Psoas muscle (tissue), 8 donors: ENCODE measurements at places on chromosomes 1 and 21. TPM values are rescaled to one million over a fixed set of nuclear protein-coding genes. Genes with fewer than 3 reads are reported as not detected.
A peak's percentile ranks its signal among the peaks of the same experiment; 100 is the strongest.

DNA sequence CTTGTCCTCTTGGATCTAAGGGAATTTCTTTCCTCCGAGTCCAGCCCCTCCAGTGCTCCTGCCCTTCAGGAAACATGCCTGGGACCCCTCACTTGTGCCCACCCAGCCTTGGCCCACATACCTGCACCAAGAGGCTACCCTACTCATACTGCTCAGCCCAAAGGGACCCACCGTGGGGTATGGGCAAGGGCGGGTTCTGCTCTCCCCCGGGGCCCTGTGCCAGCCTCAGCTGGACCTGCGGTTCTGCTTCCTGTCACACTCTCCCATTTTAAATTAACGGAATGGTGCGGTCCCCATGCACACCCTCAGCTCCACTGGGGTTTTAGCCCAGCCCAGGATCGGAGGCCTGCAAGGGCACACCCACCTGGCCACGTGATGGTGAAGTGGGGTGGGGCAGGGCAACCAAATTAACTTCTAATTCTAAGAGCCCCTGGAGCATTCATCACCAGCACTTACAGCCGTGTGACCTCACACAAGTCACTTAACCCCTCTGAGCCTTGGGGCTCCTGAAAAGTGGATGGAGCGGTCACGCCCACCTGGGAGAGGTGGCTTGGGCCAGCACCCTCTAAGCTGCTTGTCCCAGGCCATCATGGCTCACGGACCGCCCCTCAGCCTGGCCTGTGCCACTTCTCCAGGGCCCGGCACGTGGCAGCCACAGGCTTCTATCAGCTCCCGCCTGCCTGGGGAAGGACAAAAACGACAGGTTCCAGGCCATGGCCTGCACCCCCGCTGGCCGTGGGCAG is 28.3 kb downstream of the TP73 start:
- no peak for DNase-seq

- DNase-seq: no peak
These were observed 154.7 kb downstream of the PTGER3 start for GRCh38 chr1:70892930-70893329.

DNA sequence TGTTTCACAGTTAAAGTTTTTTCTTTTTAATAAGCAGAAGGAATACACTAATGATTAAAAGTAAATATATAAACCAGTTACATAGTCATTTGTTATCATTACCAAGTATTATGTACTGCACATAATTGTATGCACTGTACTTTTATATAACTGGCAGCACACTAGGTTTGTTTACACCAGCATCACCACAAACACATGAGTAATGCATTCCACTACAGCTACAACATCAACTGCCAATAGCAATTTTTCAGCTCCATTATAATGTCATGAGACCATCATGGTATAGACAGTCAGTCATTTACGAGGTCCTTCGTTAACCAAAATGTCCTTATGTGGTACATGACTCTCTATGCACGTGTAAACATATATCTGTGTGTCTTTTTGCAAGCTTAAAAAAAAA is 35.2 kb downstream of the SCYL3 start:
- DNase-seq: no peak

- DNase-seq: no peak
These were observed 28.3 kb downstream of the VWA5B1 start for GRCh38 chr1:20318971-20319370.

OLFML3 gene
- 13.5 TPM for polyA plus RNA-seq

DNA sequence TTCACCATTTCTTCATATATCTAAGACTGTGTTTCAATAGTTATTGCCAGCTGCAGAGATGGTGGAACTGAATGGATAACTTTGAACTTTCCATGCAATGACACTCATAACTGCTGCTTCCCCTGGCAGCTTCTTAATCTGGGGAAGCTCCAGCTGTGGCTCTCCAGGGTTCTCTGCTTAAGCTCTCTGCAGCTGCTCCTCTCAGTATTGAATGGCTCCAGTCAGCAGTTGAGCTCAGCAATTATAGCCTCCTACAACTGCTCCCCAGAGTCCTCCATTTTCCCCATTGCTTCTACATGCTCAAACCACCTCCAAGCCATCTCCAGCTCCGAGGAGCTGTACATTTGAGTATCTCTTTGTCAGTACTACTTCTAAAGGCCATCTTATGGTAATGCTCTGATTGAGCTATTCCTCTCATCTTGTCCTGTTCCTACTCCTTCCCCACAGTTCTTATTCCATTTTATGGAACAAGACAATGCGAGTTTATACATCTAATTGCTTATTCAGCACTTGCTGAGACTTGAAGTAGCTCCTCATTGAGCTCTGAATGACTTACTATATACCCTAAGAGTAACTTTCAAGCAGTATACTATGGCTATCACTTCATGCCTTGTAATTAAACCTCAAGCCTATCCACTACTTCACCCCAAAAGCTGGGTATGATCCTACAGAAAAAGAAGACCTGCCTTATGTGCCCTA is 362.4 kb downstream of the NEGR1 start:
- DNase-seq: no peak

WDR64 gene
- polyA plus RNA-seq: not detected

DNA sequence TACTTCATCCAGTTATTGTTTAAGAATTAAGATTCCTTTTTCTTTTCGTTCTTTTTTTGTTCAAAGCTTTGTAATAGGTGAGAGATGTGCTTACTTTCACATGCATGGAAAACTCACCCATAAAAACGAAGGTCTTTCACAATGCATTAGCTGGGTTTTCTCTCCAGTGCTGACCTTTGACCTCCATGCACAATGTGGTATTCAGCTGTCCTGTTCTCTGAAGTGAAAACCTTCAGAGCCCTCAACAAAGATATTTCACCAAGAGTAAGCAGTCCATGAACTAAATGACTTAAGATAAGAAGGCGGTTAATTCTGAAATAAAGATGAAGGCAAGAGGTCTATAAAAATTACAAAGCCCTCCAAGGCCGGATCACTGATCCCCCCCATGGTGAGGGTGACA is 77.1 kb upstream of the IPO9 start:
- no peak for DNase-seq

DNA sequence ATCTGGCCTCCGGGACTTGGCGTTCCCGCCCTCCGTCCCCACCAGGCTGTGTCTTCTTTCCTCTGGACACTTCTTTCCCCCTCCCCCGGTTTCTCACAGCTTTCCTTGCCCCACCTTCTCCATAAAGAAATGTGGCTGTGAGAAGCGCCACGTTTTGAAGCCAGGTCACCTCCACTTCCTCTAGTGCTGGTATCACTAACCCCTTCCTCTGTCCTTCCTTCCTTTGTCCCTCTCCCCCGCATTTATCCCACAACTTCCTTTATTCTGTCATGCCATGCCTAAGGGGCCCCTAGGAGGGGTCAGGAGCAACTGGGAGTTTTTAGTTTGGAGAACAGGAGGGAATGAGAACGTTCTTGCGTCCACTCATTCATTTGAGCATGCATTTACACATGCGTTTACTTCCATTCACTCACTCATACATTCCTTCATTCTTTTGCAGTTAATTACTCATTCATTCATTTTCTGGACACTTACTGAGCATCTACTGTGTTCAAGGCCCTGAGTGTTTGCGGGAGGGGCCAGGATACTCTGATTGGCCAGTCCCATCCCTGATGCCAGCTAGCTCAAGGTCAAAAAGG is 5.0 kb upstream of the ACOT11 start:
- no peak for DNase-seq

DNA sequence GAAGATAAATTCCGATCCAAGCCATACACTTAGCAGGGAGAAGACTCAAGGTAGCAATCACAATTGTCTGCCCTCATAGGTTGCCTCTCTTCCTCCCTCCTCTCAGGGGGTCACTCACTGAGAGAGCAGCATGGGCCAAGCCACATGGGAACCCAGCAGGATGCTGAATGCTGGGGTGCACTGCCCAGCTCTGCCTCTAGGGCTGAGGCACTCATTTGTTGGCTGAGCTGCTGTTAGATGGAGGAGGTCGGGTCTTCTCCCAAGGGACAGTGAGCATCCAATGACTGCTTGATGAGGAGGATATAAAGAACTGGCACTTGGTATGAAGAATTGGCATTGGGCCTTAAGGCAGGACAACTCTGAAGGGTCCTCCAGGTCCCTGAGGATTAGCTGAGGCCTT is 418.8 kb downstream of the SIPA1L2 start:
- DNase-seq: no peak

- no peak for DNase-seq
These were observed 5.4 kb upstream of the ADORA1 start for GRCh38 chr1:203122159-203122558.

GRCh38 chr1:227559926-227560325 is 3.4 kb upstream of the ZNF678 start:
- no peak for DNase-seq

- DNase-seq: no peak
These were observed 1261.2 kb upstream of the B3GALT2 start for GRCh38 chr1:194447636-194448035.

GRCh38 chr21:42685036-42685435 is 31.6 kb downstream of the PDE9A start:
- peak; percentile 50 for DNase-seq

DNA sequence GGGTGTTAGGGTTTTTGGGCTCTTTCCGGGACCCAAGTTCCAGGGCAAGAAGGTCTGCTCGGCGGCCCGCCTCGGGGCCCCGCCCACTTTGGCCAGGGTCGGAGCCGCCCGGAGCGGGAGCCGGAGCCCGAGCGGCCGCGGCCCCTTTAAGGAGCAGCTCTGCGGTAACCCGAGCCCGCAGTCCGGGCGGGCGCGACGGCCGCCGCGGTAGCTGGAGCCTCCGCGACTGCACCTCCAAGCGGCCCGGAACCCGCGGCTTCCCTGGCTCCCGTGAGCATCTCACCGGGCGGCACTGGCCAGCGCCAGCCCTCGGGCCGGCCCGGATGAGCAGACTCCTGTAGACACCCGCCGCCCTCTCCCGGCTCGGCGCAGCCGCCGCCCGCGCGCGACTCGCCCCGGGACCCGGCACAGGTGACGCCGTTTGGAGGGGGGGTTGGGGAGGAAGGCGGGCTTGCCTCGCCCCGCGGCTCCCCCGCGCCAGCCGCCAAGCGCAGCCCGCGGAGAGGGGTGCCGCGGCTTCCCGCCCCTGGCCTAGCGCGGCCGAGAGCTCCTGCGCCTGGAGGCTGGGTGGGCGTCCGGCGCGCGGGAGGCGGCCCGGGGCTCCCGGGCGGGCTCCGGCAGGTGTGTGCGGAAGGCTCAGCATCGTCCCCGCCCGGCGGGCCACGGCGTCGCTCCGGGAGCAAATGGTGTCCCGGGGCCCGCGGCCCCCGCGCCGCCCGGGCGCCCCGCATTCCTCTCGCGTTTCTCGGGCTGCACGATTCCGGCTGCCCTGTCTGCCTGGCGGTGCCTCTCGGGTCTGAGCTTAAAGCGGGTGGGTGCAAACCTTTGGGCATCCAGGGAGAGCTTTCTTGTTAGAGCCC is at the start of gene TLCD4:
TSS of gene TLCD4 (plus strand) at position 149 of the 860 bp plus-strand sequence. CDS start 26,547 bp downstream, outside the sequence.
- peak; percentile 70 for DNase-seq

GRCh38 chr1:218388591-218388990 is 43.5 kb downstream of the TGFB2 start:
- DNase-seq: no peak

DNA sequence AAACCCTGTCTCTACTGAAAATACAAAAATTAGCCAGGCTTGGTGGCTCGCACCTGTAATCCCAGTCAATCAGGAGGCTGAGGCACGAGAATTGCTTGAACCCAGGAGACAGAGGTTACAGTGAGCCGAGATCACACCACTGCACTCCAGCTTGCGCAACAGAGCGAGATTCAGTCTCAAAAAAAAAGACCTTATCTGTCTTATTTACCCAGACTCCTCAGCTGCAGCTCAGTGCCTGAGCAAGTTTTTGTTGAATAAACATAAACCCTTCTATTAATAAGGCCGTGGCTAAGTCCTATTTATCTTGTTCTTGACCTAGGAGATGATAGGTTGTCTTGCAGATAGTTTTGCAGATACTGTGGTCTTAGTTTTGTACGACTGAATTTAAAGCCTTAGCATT is 136.4 kb upstream of the TMEM51 start:
- no peak for DNase-seq

DNA sequence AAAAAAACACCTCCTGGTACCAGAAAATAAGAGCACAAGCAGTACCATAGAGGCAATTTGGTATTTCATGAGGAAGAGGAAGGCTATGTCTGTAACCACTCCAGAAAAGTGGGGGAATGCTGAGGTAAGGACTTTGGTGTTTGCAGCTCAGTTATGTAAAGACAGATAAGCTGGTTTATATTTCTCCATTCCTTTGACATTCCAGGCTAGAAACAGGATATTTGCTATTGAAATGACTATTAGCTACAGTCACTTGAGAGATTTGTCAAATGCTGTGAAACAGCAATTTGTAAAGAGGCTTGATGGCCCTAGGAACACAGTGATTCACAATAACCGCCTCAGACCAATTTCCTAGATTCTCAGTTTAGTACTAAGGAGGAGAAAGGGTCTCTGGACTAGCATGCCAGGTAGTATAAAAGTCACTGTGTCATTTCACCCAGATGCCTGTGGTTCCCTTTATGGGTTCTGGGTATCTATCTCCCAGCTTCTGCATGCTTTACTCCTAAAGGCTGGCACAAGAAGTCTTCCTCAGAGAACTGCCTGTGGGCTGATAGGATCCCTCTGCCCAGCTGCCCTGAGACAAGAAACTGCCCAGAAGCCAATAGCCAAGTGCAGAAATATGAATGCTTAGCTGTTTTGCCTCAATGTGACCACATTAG is 80.5 kb downstream of the VCAM1 start:
- DNase-seq: no peak

GRCh38 chr1:53285969-53286760 is 41.7 kb downstream of the LRP8 start:
- no peak for DNase-seq

CYP4Z1 gene
- 0.29 TPM for polyA plus RNA-seq

TMOD4 gene
- 154 TPM for polyA plus RNA-seq

GRCh38 chr21:18553786-18554185 is 150.2 kb upstream of the TMPRSS15 start:
- DNase-seq: no peak

HPDL gene
- 3.7 TPM for polyA plus RNA-seq

RAB7B gene
- 0.27 TPM for polyA plus RNA-seq

DNA sequence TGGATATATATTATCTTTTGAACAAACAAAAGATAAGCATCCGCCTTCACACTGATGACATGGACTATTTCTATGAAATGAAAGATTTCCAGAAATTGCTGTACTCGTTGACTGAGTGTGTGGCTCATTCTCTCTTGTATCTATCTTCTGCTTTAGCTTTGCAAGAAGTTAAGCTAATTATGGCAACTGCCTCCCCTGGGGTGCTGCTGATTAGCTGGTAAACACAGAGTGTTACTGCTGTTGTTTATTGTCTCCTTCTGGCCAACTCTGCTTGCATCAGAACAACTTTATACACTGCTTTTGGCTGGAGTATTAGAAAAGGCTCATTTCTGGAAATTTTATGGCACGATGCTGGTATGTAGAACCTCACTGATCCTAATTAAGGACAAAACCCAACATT is 95.6 kb upstream of the SNX7 start:
- DNase-seq: no peak

DNA sequence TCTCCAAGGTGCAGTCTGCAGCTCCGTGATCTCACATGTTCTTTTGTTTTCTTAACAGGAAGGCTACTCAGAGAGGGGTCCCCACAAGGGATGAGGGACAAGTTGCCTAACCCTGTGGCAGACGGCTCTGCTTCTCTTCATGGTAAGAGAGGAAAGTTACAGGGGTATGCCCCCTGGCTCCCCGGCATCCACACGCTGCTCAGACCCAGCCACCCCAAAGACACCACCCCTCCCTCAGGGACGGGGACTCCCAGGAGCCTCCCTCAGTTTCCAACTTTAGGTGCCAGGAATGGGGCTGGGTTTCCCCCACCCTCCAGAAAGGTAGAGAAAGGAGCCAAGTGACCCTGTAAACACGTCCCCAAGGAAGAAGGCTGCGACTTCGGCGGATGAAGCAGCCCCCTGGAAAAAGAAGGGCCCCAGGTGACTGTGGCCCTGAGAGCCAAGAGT is 19.7 kb downstream of the OPTC start:
- no peak for DNase-seq

- no peak for DNase-seq
These were observed 13.7 kb downstream of the ENO1 start for GRCh38 chr1:8864713-8865344.

LRIF1 gene
- 10.6 TPM for polyA plus RNA-seq

AMPD1 gene
- 4.8 TPM for polyA plus RNA-seq

ITLN2 gene
- not detected for polyA plus RNA-seq
